ENCODE measurements at places on chromosomes 11 and 22.

GRCh38 chr11:66315498-66315885, 1.4 kb downstream of the CD248 start:
- DNase-seq: no peak

GRCh38 chr11:95676308-95676707, 113.3 kb downstream of the FAM76B start:
- no peak for DNase-seq

GRCh38 chr11:18588297-18589252, at the start of gene UEVLD:
UEVLD (minus strand) TSS chr11:18588734; CDS start chr11:18588654, 80 bp downstream.
- peak; percentile 88 for DNase-seq

GRCh38 chr11:105108247-105108646, 31.3 kb downstream of the CARD18 start:
- peak; percentile 31 for DNase-seq

GRCh38 chr22:44181912-44182587, 1.3 kb downstream of the PARVG start:
- no peak for DNase-seq

DNA sequence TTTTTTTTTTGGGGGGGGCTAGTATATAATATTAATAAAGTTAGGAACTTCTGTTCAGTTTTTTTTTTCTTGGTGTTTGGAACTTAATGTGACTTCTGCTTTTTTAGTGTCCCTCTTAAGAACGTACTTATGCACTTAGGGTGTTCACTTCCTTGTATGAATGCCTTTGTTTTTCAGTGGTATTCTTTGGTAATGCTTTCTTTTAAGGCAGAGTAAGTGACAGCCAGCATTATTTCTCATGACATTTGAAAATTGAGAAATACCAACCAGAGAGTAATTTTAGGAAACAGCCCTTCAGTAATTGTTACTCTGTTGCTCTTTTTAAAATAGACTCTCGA, 2.4 kb downstream of the GRK3 start:
- no peak for DNase-seq

GRCh38 chr22:39343259-39344045, 6.3 kb upstream of the SYNGR1 start:
- peak; percentile 16 for DNase-seq
